Mesangial cell (primary cell): ENCODE measurements at places on chromosomes 5 and 9. TPM values are rescaled to one million over a fixed set of nuclear protein-coding genes. Genes with fewer than 3 reads are reported as not detected.

ANKRD20A1 gene
- total RNA-seq: 0.13 and 0.16 TPM in 2 replicates

SYNPO gene
- 4.1 and 11.0 TPM in 2 replicates for total RNA-seq

TMCO6 gene
- 15.2 and 17.6 TPM in 2 replicates for total RNA-seq

GPR150 gene
- total RNA-seq: under 0.01 and 0.51 TPM in 2 replicates

TLE4 gene
- total RNA-seq: 27.7 and 36.3 TPM in 2 replicates

HAPLN1 gene
- total RNA-seq: 0.49 and 0.76 TPM in 2 replicates

FSD1L gene
- total RNA-seq: 1.6 and 2.0 TPM in 2 replicates

BSPRY gene
- 0.13 and 0.65 TPM in 2 replicates for total RNA-seq

SPINK13 gene
- 0.25 TPM in 1 of 2 replicates, not detected in the other for total RNA-seq

PCDHGB3 gene
- total RNA-seq: 0.98 and 3.8 TPM in 2 replicates

ITGA2 gene
- total RNA-seq: 3.8 and 4.9 TPM in 2 replicates

ERMP1 gene
- 8.1 and 18.3 TPM in 2 replicates for total RNA-seq

INSL4 gene
- total RNA-seq: not detected in 2 replicates

C5orf58 gene
- total RNA-seq: not detected in 2 replicates

HAVCR2 gene
- total RNA-seq: 0.33 and 6.8 TPM in 2 replicates

SYK gene
- 6.5 and 7.5 TPM in 2 replicates for total RNA-seq

RNF44 gene
- 12.4 and 31.3 TPM in 2 replicates for total RNA-seq

EIF4EBP3 gene
- total RNA-seq: 0.98 and 6.3 TPM in 2 replicates

CNTNAP3 gene
- total RNA-seq: 13.5 and 23.5 TPM in 2 replicates

DPYSL3 gene
- total RNA-seq: 238 and 275 TPM in 2 replicates
